NCI-H2081 (cell line): ENCODE measurements at places on chromosomes 1 and 21.

DNA sequence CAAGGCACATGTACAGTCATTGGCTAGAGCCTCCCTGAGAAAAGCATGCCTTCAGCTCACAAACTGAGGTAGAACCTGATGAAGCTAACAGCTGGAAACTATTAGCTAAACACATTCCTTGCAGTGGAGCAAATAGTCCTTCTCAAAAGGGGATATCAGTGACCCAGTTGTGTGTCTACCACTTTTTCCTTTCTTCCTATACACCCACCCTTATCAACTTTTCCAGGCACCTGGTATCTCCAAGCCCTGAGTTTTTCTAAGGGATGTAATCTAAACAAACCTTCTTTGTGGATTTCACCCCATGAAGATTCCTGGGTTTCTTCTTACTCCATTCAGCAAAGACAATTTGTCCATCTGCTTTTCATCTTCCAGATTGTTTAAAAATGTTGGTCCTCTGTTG lies 10.5 kb upstream of the ZSWIM5 start:
- no peak for DNase-seq

- no peak for DNase-seq
These were observed 338.1 kb upstream of the SNX7 start for GRCh38 chr1:98323388-98323787.

- DNase-seq = no peak
These were observed 197.8 kb upstream of the GALNT2 start for GRCh38 chr1:229869240-229869639.

GRCh38 chr21:30255679-30256078 lies 27.1 kb downstream of the KRTAP24-1 start:
- no peak for DNase-seq

GRCh38 chr1:115193046-115193828 lies 103.9 kb upstream of the TSPAN2 start:
- DNase-seq = no peak

- no peak for DNase-seq
These were observed 2.1 kb downstream of the C1orf35 start for GRCh38 chr1:228100822-228101613.
